ENCODE measurements at places on chromosomes 7 and 10. TPM values are rescaled to one million over a fixed set of nuclear protein-coding genes. Genes with fewer than 3 reads are reported as not detected.

Gene CCL24
- total RNA-seq, result not detected

Gene DMBT1
- 4.6 TPM for total RNA-seq

Gene C10orf90
- 0.45 TPM for total RNA-seq

Gene FZD1
- 26.6 TPM for total RNA-seq

- DNase-seq, result peak; percentile 23
These were observed 345.0 kb downstream of the REEP3 start for GRCh38 chr10:63866075-63866746.

DNA sequence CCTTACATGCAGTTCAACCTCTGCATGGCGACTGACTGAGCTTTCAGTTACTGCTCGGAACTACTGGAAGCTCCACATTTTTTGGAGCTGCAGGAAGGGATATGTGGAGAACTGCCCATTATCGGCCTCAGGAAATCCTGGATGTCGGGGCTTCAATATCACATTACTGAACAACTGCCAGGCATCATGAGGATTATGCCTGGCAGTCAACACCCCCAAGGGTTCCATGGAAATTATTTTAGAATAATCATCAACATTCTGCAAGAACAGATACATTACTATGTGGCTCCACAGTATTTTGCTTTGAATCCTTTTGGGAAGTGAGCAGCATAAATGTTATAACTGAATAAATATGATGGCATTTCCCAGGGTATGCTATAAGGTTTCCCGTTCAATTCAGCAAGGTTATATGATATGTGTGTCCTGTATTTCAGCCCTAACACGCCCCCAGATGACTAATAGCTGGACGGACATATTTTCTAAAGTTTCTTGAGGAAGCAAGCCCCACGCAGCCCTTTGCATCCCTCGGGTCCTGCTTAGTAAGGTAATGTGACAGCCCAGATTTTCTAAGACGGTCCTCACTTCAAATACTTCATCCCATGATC is 53.0 kb upstream of the OPALIN start:
- DNase-seq, result no peak

- no peak for DNase-seq
These were observed 116.5 kb upstream of the PRPS1L1 start for GRCh38 chr7:18144166-18144565.

GRCh38 chr7:114086914-114087652 is 168.3 kb upstream of the PPP1R3A start:
- DNase-seq, result peak; percentile 10

DNA sequence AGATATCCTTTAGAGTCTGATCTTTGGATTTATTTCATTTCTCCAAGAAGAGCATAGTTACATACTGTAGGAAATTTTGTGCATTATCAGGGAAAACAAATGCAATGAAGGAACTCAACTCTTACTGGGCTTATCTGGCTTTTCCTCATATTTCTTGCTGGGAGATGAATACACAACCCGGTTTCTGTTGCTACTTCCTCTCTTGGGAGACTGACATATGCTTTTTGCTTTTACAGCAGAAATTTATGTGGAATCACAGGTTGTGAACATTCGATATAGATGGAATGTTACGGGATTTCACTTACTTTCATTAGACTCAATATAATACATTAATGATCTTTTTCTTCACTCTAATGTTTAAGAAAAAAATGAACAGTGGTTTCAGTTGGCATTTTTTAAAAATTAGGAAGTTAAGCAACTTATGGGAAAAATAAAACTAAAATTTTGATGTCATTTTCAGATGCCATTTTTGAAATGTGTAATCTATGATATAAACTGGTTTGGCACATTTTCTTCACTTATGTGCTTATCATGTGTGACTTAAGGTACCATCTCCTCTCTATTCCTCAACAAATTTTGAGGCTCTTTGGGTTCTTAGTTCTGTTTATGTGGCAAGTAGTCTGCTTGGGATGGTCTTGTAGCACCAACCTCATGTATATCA is 7.1 kb downstream of the SND1 start:
- no peak for DNase-seq

- DNase-seq, result no peak
These were observed 240.8 kb downstream of the SNX10 start for GRCh38 chr7:26532471-26532870.

DNA sequence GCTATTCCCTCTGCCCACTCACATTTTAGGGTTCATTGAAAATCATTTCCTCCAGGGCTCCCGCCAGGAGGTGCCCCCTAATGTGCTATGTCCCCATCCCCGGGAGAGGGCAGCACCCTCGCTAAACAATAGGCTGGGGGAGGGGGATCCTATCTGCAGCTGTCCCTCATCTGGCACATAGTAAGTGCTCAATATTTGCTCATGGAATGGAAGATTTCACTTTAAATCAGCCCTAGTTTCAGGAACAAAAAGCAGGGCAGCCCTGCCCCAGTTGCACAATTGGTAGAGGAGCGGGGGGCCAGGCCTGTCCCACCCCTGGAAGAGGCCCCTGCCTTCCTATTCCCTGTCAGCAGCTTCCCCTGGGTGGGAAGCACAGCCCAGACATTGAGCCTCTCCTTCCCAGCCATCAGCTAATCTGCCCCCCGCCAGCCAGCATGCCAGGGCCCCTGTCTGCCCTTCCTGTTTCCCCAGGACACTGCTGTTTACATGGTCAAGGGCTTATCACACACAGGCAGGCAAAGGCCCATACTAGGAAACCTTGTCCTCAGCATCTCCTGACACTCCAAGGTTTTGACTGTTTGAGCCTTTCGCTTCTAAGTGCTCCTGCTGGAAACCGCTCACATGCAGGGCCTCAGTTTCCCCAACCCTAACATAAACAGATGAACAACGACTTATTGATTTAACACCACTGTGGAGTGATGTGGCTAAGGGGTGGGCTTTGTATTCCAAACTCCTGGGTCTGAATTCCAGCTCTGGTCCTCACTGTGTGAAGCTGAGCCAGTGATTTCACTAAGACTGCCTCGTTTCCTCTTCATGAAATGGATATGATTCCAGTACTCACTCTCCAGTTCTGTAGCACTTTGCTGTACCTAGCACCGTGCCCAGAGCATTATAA is 130.7 kb upstream of the ZMIZ1 start:
- DNase-seq, result no peak

GRCh38 chr7:28041508-28042314 is 138.9 kb downstream of the JAZF1 start:
- DNase-seq, result no peak

DNA sequence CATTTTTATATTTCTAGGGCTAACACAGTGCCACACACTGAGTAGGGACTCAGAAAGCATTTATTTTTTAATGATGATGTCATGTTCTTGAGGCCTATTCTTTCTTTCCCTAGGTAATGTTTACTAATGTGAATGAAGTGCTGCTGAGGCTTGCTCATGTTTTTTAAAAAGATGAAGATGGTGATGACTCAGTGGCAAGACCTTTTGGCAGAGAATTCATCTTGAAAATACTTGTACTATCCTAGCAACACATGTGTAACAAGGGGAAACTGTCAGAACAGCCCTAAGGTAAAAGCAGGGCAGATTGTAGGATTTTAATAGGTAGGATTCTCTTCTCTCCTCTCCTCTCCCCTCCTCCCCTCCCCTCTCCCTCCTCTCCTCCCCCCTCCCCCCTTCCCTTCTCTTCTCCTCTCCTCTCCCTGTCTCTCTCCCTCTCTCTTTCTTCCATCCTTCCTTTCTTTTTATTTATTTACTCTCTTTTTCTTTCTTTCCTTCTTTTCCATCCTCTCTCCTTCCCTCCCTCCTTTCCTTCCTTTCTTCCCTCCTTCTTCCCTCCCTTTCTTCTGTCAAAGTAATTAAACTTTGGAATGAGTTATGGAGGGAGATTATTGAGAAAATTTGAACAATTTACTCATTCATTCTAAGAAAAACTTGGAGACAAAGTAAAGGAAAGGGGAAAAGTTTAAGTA is 75.3 kb downstream of the ZNF92 start:
- no peak for DNase-seq

- DNase-seq, result no peak
These were observed 231.3 kb upstream of the NPY start for GRCh38 chr7:24052572-24053260.

DNA sequence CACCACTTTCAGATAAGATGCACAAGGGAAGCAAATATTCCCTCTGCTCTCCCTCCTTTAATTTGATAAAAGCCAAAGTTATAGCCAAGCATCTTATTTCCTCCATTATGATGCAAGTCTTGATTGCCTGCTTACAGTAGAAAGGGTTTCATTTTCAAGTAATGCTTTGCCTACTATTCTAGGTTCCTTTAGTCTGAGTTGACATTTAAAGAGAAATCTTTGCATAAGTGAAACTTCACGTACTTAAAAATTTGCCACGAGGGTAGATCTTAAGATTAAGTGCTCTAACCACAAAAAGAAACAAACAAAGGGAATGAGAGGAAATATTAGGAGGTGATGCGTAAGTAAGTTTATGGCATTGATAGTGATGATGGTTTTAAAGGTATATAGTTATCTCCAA is 78.1 kb upstream of the VWDE start:
- no peak for DNase-seq

GRCh38 chr7:31134246-31135188 is 82.4 kb downstream of the ADCYAP1R1 start:
- DNase-seq, result peak; percentile 64

DNA sequence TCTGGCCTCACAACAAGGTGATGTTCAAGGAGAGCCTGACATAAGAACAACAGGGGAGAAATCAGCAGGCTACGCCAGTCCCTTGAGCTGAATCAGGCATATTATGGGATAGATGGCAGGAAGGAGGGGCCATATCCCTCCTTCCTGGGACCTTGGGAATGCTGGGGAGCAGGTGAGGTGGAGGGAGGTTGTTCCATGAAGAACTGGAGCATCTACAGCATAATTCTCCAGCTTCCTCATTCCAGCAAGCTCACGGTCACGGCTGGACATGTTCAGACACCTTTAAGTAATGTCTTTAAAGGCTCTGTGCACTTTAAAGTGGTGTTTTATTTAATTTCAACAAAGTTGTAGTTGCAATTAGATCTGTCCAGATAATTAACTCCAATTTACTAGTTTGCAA is 780.5 kb downstream of the TYW1 start:
- peak; percentile 49 for DNase-seq

DNA sequence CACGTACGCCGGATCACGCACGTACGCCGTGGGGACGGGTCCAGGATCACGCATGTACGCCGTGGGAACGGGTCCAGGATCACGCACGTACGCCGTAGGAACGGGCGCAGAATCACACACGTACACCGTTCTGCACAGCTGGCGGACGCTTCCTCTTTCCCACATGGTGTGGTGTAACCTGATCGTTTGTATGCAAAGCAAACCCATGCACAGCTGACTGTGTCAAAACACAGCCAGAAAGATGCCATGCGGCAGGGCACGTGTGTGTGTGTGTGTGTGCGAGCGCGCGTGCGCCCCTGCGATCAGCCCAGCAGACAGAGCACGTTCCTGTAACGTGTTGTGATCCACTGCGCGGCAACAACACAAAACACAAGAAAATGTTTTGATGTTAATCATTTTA is 573.6 kb downstream of the DNAJB6 start:
- no peak for DNase-seq

DNA sequence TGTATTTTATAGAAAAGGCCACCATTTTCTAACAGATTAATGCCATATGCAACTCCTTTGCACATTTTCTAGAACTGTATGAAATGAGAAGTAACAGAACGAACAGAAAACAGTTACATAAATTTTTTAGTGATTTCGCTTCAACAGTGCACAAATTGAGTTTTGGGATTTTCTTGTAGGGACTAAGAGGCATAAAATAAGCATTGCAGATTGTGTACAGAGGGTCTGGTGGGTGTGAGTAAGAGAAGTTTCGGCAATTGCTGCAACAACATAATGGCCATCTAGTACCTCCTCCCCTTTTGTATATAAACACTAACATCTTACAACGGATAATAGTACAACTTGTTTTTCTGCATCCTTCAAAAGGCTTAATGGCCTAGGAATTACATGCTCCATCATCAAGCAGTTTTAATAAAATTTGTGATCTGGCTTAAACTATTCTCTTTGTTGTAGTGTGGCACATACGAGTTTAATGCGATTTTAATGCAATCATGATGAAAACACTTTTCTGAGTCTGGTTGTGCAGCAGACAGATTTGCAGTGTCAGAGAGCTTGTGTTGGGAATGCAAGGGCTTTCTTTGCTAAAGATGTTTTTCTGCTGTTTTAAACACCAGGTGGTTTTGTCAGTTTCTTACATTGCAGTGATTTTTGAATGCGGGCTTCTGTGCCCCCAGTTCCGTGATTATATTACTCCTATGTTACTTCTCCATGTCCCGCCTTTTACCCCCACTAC is 2.9 kb downstream of the GLCCI1 start:
- DNase-seq, result no peak

GRCh38 chr10:71713135-71714030 is 6.2 kb downstream of the C10orf105 start:
- peak; percentile 80 for DNase-seq

GRCh38 chr10:117169480-117169879 is 27.8 kb upstream of the KCNK18 start:
- no peak for DNase-seq

- DNase-seq, result no peak
These were observed 80.8 kb downstream of the VWDE start for GRCh38 chr7:12322903-12323300.

- DNase-seq, result no peak
These were observed 43.4 kb downstream of the DNMBP start for GRCh38 chr10:99966306-99966705.

- no peak for DNase-seq
These were observed 26.6 kb downstream of the ST8SIA6 start for GRCh38 chr10:17427666-17428350.

GRCh38 chr7:50314836-50315592 is 10.5 kb downstream of the IKZF1 start:
- no peak for DNase-seq

- no peak for DNase-seq
These were observed 15.4 kb upstream of the CDK6 start for GRCh38 chr7:92851732-92852131.

GRCh38 chr10:78214955-78215354 is 181.3 kb downstream of the RPS24 start:
- no peak for DNase-seq

DNA sequence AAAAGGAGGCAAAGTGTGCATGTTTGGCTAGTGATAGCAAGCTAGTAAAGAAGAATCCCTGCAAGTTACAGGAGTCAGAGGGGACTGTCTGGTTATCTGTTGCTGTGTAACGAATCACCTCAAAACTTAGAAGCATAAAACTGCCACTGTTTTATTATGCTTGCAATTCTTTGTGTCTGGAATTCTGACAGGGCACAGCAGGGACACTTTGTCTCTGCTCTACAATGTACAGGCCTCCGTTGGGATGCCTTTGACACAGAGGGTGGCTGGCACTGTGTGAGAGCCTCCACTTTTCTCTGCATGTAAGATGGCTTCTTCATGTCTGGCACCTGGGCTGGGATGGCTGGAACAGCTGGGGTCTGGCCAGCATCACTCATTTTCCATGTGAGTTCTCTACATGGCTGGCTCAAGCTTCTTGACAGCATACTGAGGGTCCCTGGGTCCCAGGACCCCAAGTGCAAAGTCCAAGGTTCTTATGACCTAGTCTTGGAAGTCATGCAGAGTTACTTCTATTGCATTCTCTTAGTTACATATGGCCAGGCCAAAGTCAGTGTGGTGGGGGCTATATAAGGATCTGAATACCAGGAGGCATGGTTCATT is 276.9 kb downstream of the RPS24 start:
- no peak for DNase-seq
